ENCODE measurements at places on chromosomes 1 and 21.
A peak's percentile ranks its signal among the peaks of the same experiment; 100 is the strongest.

DNA sequence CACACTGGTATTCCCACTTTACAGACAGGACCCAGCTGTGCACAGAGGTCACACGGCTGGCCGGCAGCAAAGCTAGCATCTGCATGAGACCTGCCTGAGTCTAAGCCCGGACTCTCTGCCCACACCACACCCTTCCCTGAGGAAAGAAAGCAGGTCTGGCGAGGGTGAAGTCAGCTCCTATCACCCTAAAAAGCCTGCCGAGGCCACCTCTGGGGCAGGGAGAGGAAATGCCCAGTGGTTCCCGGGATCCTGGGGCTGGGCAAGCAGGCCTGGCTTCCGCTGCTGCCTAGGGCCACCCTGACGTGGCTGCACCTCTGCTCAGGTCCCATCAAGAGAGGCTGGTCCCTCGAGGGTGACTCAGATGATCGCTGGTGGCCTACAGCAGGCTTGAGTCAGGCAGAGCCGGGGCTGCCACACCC is 42.2 kb downstream of the RAP1GAP start:
- no peak for DNase-seq

- no peak for DNase-seq
Observed at GRCh38 chr1:67564193-67564592, 120.8 kb upstream of the GADD45A start.

DNA sequence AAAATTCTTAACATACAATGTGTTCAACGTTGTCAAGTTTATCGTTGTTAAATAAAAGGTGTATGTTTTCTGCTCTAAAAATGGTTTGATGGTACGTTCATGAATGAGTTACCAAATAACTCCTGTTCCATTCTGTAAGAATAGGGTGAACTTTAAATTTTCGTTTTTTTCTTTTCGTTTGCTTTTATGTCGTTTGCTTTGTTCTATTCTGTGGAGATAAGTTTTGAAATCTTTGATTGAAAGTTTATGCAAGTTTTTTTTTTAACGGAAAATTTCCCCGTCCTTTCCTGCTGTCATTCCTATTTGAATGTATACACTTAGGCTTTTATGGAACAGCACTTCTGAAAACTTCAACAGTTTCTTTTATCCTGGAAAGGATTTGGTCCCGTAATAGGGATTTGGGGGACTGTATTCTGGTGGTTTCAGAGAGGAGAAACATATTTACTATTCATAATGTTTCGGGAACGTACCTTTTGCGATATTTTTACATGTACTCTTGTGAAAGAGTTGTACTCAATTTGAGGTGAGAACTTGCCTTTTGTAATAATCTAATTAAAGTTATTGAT is 1.7 kb downstream of the DR1 start:
- DNase-seq = no peak

DNA sequence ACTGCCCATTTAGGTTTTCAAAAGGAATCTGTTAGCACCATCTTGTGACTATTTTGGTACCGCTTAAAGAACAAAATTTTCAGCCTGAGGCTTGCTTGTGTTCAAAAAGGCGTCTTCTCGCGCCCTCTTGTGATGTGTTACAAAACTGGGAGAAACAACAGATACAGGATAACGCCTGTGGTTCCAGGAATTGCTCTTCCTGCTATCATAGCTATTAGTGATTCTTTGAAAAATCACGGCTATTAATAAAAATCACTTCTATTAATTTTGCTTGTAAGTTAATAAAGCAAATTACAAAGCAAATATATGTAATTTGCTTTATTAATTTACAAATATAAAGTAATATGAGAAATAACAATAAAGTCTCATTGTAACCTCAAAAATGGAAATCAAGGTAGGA is 82.2 kb upstream of the ABCD3 start:
- DNase-seq = peak; percentile 7

- DNase-seq = no peak
Observed at GRCh38 chr1:218494449-218494852, 149.3 kb downstream of the TGFB2 start.

- no peak for DNase-seq
Observed at GRCh38 chr1:33191731-33192275, 10.0 kb upstream of the TRIM62 start.

DNA sequence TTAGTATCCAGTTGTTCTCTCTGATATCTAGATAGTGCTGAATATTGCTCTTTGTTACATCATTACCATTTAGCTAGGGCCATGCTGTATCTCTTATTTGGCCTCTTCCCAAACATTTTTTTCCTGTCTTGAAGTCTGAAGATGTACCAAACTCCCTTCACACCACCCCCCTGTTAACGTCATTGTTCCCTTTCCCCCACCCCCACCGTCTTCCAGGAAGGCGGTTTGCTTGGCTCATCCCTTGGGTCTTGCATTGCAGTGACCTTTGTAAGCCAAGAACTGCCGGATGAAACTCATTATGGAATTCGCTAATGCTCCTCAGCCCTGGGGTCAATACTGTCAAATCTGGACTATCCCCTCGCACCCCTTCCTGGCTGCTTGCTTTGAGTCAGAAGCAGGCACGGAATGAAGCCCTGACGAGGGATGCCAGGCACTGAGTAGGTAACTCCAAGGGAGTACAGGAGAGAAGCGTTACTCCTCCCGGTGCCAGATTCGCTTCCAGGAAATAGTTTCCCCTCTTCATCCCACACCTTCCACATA is 283.1 kb downstream of the TM2D1 start:
- DNase-seq = no peak

- no peak for DNase-seq
Observed at GRCh38 chr1:114352797-114353196, 158.2 kb downstream of the TRIM33 start.

DNA sequence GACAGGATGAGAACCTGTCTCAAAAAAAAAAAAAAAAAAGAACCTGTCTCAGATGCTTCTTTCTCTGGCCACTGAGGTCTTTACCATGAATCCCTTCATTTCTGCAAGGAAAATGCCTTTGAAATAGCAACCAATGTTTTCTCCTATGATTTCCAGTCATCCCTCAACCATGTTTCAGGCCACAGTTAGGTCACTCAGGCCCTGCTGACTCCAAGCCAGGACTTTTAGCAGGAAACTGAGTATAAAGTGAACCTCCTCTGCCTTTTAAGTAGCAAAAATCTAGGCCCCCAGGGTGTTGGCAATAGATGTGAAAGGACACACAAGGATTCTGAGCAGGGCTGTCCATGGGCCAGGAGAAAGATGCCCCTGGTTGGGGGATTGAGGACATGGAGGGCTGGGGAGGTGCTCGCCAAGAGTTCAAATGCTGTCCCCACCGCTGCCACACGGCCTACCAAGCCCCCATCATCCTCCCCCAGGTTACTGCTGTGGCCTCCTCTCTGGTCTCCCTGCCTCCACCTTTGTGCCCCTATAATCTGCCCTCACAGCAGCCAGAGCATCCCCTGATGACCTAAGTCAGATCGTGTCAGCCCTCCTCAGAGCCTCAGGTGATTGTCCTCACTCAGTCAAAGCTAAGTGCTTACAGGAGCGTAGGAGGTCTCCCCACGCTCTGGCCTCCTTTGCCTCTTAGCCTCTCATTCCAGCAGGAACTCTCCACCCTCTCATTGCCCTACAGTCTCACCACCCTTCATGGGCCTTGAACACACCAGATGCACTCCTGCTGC is 54.6 kb downstream of the MATN1 start:
- no peak for DNase-seq

- DNase-seq = no peak
Observed at GRCh38 chr1:18929686-18930085, 26.8 kb downstream of the IFFO2 start.

- no peak for DNase-seq
Observed at GRCh38 chr1:145784409-145784808, 39.5 kb downstream of the RNF115 start.

DNA sequence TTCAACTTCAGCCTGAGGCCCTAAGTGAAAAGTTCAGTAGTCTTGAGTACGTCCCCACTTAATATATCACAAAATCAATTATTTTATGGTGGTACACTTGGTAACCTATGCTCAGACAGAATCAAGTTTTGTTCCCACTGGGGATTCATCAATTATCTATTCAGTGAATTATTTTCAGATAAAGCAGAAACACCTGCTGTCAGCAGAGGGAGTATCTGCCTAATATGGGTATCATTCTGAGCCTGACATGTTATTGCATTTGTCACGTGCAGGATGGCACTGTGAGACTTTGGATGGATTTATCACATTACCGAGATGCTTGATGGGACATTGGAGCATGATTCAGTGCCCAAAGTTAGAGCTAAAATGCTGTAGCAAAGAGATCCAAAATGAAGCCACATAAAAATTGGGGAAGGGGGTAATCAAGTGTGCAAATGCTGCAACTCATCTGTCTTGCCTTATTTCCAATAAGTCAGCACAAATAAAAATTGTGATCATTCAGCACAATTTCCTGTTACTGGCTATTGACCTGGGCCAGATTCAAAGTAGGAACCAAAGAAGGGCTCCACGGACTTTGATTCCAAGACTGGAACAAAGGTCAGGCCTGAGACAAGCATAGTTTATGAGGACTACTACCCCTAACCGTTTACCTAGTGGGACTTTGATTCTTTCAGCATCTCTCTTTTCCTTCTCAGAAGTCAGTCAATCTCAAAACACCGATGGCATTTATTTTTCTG is 657.6 kb downstream of the LMO4 start:
- no peak for DNase-seq

DNA sequence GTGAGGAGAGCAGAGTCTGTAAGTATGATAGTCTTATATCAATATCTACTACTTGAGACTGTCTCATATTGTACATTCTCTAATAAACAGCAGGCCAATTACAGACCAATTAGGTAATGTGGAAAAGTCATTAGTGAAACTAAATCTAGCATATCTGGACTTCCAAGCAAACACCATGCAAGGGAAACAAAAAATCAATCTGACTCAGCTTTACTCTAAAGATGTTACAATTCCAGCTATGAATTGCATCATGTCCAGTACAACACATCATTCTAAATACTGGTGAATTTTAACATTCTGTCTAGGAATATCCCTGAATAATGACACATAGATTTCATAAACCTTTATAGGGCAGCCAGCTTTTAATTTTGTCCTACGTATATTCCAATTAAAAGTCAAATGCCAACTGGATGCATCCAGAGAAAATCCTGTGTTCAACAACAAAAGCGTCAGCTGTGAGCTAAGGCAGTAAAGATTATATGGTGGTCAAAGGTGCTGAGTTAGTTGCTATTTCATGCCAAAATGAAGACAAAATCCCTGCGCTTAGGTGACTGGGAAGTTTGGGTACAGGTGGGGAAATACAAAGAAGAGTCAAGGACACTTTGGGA is 159.3 kb downstream of the TTLL7 start:
- no peak for DNase-seq

DNA sequence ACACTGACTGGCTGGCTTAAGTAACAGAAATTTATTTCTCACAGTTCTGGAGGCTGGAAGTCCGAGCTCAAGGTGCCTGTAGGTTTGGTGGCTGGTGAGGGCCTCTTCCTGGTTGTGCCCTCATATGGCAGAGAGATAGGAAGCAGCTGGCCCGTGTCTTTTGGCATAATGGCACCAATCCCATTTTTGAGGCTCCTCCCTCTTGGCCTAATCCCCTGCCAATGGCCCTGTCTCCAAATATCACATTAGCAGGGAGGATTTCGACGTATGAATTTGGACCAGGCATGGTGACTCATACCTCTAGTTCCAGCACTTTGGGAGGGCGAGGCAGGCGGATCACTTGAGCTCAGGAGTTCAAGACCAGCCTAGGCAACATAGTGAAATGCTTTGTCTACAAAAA is 37.4 kb downstream of the AGPAT3 start:
- DNase-seq = no peak

GRCh38 chr1:53837646-53837923 is 511 bp downstream of the NDC1 start:
- DNase-seq = no peak

DNA sequence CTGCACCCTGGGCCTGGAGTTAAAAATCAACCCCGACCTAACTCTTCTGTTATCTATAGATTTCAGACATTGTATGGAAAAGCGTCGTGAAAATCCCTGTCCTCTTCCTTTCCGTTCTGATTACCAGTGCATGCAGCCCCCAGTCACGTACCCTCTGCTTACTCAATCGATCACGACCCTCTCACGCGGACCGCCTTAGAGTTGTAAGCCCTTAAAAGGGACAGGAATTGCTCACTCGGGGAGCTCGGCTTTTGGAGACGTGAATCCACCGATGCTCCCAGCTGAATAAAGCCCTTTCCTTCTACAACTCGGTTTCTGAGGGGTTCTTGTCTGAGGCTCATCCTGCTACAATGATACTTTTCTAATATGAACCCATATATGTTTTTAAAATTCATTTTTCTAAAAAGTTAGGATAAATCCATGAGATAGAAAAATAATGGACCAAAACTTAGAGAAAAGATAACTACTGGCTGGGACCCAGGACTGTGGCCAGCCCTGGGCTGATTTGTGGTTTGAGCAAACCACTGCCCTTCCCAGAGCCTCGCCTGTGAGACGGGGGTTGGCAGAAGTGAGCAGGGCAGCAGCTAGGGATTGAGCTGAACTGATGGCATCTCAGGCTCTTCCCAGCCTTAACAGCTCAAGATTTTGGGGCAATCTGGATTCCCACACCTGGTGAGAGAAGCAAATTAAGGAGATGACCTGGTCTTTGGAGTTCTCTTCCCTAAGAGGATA is 5.0 kb downstream of the UQCRHL start:
- DNase-seq = no peak

DNA sequence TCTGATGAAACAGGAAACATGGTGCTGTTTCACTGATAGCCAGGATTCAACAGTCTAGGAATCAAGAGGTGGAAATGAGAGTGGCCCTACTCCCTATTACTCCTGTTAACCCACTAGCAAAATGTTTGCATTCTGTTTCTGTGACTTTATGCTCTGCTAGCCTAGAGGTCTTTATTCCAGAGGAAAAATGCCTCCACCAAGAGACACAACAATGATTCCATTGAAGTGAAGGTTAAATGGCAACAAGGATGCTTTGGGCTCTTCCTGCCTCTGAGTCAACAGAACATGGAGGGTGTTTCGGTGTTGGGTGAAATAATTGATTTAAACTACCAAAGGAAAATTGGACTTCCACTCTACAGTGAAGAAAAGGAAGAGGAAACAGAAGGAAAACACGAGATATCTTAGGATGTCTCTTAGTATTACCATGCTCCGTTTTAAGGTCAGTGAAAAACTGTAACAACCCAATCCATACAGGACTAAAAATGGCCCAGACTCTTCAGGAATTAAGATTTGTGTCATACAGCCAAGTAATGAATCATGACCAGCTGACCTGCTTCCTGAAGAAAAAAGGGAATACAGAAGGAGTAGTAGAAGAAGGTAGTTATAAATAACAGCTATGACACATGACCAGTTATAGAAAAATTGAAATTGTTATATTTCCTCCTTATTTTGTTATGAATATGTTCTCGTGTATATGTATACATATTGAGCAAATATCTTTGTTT is 1237.8 kb downstream of the NCAM2 start:
- DNase-seq = no peak

GRCh38 chr1:50252196-50252595 is 143.5 kb downstream of the ELAVL4 start:
- no peak for DNase-seq

GRCh38 chr1:58249737-58250586 is 296.6 kb downstream of the OMA1 start:
- no peak for DNase-seq

- no peak for DNase-seq
Observed at GRCh38 chr1:188065917-188066316, 1237.2 kb downstream of the PLA2G4A start.

GRCh38 chr1:89809556-89809955 is 11.3 kb upstream of the LRRC8D start:
- no peak for DNase-seq

GRCh38 chr21:17542371-17543011 is 29.6 kb downstream of the CXADR start:
- DNase-seq = no peak

Data from CD4-positive, alpha-beta T cell treated with Interleukin-6 for 4 hours (primary cell).